ENCODE measurements at places on chromosomes 2 and 18.

- no peak for DNase-seq
These were observed 15.9 kb upstream of the NMUR1 start for GRCh38 chr2:231546014-231546715.

DNA sequence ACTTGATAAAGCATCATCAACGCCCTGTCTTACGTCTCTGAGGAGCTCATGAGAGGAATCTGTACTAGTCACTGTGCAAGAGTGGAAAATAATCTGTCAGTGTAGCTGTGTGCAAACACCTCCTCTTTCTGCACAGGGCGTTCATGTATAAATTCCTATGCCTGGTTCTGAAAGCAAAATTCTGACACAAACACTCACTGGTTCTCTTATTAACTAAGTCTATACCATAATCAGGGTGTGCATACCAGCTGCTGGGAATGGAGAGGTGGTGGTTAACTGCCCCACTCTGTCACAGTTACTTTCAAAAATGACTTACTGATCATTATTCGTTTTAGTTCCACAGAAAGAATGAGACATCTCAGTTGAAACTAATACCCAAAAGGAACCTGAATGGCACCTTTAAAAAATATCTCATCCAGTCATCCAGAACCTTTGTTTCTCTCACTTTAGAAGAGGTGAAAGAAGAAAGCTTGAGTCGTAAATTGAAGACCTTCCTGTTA is 35.7 kb downstream of the STK39 start:
- DNase-seq = no peak

DNA sequence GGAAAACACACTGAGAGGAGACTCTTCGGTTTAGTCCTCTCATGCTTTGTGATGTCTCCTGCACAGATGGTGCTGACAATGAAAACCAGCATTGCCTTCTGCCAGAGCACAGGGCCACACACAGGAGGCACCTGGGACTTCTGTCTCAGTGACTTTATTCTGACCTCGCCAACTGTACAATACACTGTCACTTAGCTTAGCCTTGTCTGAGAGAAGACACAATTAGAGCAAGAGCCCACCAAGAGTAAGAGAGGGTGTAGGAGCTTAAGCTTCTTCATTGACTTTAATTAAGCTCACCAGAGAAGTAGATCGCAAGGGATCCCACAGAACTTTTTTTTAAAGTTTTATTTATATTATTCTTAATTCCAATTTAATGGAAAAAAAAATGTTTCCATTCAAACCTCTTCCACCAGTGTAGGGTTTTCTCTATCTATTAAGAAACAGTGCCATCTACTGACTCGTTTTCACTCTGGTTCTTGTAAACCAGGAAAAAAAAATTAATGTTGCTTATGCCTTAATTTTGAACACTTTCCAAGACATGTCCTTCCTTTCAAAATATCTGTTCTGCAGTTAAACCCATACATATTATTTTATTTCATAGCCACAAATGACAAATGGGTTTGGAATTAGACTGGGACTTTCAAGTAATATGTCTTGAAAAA is 42.4 kb upstream of the DDX18 start:
- DNase-seq = peak; percentile 38

GRCh38 chr2:201730651-201731285 is 32.3 kb upstream of the MPP4 start:
- no peak for DNase-seq

DNA sequence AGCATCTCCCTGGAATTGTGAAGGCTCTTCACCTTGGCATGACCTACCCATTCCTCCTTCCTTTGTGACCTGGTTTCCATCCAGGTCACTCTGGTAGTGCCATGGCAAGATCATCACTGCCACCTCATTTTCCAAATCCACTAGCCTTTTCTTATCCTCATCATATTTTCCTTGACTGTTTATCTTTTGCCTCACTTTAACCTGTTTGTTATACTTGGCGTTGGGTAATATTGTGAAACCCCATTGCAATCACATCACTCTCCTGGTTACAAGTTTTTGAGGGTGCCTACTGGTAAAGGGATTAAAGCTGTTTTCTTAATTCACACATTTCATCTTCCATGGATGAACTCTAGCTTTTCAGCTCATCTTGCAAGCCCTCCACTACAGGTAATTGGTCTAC is 39.1 kb upstream of the IGFBP2 start:
- peak; percentile 39 for DNase-seq

GRCh38 chr18:3211236-3211992 is 8.4 kb downstream of the MYOM1 start:
- peak; percentile 39 for DNase-seq

- no peak for DNase-seq
These were observed 11.1 kb downstream of the FASTKD1 start for GRCh38 chr2:169562519-169562918.

DNA sequence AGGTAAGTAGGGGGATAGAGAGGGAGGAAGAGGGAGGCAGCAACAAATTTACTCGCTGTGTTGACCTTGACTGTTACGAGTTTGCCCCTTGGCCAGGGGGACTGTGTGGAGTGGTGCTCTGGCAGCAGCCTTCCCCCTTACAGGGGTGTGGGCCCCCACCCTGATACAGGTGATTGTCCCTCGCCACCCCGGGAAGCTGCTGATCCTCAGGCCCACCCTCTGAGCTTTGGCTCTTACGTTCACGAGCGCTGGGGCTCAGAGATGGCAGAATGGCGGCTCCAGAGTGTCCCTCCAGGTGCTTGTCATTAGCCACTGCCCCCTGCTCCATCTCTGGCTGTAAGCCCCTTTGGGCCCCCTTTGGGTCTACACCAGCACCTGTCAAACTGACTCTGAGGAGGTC is 88.6 kb downstream of the GLI2 start:
- DNase-seq = no peak

- DNase-seq = no peak
These were observed 120.4 kb upstream of the NEDD4L start for GRCh38 chr18:57923611-57924010.

DNA sequence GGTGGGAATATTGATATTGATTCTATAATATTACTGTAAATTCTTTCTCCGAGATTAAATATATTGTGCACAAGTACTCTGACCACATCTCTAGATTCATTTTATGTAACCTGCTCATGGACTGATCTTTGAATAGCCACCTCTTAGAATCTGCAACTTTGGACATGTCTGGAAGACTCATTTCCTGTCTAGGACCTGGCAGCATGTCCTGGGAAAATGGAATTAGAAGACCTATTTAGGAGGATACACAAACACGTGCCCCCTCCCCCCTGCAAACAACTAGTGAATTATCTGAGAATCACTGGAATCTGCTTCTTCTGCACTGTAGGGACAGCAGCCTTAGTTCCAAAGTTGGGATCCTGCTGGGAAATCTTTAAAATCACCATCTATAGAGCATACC is 94.1 kb downstream of the UBE2E3 start:
- DNase-seq = peak; percentile 29

GRCh38 chr2:88058191-88058590 is 2.6 kb upstream of the KRCC1 start:
- DNase-seq = no peak

DNA sequence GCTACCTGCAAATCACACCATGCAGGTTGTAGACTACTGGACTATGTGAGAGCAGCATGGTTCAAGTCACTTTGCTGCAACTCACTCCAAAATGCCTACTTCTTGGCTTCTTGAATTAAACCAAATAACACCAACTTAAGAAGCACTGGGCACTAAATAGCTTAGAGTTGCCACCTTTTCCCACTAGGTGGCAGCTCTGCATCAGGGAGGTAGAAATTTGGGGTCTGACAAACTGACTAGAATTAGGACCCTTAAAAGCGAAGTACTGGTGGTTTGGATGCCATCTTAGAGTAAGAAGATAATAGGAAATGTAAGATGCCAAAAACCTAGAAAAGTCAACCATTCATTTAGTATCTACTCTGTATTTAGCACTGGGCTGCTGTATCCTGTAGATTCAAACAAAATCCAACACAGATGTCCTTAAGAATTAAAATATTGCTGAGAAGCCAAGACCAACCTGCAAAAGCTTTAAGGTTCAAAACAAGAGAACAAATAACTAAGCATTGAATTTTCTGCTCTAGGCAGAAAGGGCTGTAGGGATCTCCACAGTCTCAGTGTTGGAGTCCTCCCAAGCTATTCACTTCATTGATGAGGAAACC is 65.5 kb downstream of the CCBE1 start:
- DNase-seq = peak; percentile 59

DNA sequence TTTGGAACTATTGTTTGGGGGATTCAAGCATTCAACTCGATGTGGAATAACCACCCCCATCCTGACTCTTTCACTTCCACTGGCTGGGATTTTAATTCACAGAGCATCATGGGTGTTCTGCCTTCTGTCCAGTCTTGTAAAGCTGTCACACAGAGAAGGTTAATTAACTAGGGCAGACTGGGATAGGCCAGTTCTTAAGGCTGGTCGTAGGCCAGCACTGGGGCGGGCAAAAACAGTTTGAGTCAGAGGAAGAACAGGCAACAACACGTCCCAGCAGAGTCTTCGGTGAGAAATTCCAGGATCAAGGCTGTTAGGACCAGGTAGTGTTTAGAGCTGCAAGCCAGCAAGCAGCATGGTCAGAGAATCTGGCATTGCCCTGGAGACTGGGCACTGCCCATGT is 4.0 kb upstream of the RNF152 start:
- peak; percentile 59 for DNase-seq

GRCh38 chr2:98153481-98153880 is 66.5 kb downstream of the VWA3B start:
- no peak for DNase-seq

GRCh38 chr18:70332694-70333093 is 43.8 kb downstream of the SOCS6 start:
- peak; percentile 68 for DNase-seq

Data from iris pigment epithelial cell (primary cell).